Panc1 (cell line): ENCODE measurements at places on chromosomes 3 and 15.
A peak's percentile ranks its signal among the peaks of the same experiment; 100 is the strongest.

DNA sequence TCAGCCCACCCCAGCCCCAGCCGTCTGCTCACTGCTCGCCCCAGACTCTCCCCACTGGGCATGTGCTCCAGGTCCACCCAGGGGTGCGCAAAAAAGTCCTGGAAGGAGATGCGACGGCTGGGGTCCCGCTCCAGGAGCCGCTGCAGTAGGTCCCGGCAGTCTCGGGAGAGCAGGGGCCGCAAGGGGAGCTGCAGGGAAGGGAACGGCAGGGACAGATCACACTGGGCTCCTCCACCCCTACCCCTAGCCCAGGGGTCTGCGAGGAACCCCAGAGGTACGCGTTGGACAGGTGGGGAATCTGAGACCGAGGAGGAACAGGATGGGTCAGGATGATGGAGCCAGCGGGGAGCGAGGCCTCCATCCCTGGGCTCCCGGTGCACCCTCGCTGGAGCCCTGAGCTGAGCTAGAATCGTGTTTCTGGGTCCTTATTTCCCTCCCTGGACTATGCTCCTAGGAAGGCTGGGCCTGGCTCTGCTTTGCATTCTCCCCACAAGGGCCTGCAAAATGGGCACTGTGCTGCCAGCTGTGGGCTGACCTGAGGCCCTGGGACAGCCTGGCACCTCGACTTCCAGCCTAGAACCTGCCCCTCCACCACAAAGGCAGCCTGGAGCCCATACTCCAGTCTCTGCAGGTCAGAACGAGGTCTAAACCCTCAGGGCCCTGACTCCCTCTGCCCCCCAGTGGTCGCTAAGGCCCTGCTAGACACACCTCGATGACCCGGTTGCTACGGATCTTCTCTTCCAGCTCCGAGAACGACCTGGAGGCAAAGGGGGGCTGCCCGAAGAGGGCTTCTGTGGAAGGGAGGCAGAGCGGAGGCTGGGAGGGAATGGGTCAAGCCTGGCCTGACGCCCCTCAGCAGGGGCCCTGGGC lies 3.2 kb downstream of the ULK3 start:
- no peak for DNase-seq

- peak; percentile 15 for DNase-seq
These were observed 976 bp downstream of the DIS3L start for GRCh38 chr15:66294157-66294931.

- no peak for DNase-seq
These were observed 8.3 kb downstream of the ARL14 start for GRCh38 chr3:160685144-160685766.

DNA sequence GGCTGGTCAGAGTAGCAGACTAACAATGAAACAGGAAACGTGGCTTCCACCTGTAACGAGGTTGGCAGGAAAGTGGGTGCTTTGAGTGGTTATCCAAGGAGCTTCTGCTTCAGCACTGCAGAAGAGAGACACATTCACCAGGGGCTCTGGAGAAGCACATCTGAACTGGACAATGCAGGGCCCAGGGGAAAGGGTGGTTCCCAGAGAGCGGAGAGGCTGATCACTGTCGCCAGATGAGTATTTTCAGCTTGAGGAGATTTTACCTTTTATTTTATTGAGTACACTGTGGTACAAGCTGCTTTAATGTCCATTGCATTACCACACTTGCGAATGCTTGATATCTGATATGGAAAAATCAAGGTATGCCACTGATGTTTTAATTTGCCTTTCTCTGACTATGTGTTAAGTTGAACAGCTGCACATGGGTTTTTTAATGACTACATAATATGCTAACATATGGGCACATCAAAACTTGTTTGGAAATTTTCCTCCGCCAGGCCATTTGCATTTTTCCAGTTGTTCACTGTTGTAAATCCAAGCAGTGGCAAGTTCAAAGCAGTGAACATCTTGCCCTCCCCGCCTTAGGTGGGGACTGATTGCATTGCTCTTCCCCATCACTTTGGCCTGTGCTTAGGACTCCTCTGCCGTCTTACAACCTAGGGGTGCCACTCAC lies 52.1 kb downstream of the LRTM1 start:
- DNase-seq, result no peak

DNA sequence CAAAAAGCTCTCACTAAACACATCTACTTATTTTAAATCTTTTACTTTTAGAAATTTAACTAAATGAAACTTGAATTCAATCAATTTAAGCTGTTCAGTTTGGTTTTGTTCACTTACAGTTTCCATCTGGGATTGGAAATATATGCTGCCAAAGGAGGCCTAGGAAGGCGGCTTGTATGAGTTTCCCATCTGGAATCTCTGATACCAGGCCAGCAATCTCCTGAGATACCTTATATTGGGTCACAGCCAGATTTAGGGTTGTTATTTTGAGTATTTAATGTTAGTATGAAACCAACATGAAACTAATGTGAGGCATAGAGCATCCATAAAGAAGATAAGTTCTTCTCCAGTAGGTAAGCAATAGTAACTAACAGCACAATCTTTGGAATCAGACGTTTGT lies 94.6 kb downstream of the GMNC start:
- no peak for DNase-seq

- DNase-seq, result no peak
These were observed 670 bp downstream of the PRKCI start for GRCh38 chr3:170222647-170223541.

- no peak for DNase-seq
These were observed 165.6 kb downstream of the LPP start for GRCh38 chr3:188319569-188319968.

GRCh38 chr3:47370887-47371697 lies 9.7 kb upstream of the PTPN23 start:
- DNase-seq, result no peak

DNA sequence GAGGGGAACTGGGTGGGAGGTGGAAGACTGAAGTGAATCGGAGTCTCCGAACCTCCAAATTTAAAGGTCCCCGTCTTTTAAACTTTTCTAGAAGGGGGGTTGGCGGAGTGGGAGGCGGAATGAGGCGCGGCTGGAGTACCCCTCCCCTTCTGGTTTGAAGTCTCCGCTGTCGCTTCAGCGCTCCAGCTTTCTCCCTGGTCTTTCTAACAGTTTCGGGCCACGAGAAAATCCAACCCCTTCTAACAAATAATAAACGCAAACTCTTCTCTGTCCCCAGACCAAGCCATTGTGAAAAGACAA lies 2.5 kb upstream of the MECOM start:
- DNase-seq, result no peak

DNA sequence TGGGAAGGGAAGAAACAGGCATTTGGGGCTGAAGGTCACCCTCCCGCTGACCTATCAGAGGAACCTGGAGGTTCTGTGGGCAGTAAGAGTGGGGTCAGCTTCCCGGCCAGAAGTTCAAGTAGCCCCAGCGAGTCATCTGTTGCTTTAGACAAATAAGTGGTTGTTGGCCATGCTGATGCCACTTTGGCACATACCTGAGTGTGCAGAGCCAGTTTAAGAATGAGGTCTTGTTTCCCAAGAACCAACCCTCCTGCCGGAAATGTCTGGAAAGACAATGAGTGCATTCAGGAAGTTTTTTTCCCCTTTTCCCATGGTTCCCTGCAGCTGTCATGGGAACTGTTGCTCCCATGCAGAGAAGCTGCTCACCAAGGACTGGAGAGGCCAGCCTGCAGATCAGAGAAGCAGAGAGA lies 166.7 kb downstream of the ZNF621 start:
- no peak for DNase-seq

GRCh38 chr15:33766389-33766788 lies 201.9 kb upstream of the CHRM5 start:
- DNase-seq, result no peak

GRCh38 chr15:91947293-91947679 lies 93.8 kb downstream of the SLCO3A1 start:
- DNase-seq, result no peak
